Effector memory CD4-positive, alpha-beta T cell (primary cell): ENCODE measurements at places on chromosomes 16 and 17.
A peak's percentile ranks its signal among the peaks of the same experiment; 100 is the strongest.

DNA sequence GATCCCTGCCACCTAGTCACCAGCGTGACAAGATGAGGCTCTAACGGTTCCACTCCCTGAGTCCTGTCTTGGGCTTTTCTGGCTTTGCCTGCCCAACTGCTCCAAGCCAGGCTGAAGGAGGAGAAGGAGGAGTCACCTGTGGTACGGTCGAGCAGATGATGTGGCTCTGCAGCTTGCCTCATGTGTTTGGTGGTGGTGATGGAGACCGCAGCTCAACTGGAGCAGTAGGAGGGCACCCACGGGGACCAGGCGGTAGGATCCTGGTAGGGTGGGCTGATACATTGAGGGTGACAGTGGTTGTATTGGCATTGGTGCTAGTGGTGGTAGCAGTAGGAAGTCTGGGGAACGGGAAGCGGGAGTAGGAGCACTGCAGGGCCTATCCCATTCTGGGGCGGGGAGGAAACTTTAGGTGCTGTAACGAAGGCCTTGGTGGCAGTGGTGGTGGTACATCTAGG lies 202.8 kb upstream of the WSB1 start:
- DNase-seq = no peak

GRCh38 chr17:32158870-32159585 lies 16.7 kb downstream of the RHOT1 start:
- DNase-seq = no peak

DNA sequence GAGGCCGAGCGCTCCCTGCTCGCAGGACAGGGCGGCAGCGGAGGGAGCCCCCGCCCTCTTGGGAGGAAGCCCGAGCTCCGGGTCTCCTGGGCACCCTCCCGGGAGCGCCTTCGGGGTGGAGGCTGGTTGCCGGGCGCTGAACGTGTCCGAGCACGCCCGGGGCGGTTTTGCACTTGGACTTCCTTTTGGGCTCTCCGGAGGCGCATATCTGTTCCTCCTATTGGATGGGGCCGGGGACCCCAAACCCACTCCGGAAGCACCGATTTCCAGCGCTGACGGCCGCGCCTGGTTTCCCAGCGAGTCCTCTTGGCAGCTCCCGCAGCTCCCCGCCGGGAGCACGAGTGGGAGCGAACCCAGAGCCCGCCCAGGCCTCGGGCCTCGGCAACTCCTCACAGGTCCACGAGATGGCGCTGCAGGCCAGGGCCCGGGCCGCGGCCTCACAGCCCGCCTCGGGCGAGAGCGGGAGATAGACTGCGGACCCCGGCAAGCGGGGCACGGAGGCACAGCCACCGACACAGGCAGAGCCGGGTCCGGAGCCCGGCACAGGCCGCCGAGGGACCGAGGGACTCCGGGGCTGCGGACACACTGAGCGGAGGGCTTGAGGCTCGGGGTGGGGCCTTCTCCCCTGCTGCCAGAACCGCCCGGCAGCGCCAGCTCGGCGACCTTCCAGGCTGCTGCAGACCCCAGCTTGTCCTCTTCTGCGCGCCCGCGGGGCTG lies 12.7 kb downstream of the TBX2 start:
- peak; percentile 65 for DNase-seq

GRCh38 chr16:88499292-88499691 lies 46.2 kb downstream of the ZFPM1 start:
- no peak for DNase-seq

DNA sequence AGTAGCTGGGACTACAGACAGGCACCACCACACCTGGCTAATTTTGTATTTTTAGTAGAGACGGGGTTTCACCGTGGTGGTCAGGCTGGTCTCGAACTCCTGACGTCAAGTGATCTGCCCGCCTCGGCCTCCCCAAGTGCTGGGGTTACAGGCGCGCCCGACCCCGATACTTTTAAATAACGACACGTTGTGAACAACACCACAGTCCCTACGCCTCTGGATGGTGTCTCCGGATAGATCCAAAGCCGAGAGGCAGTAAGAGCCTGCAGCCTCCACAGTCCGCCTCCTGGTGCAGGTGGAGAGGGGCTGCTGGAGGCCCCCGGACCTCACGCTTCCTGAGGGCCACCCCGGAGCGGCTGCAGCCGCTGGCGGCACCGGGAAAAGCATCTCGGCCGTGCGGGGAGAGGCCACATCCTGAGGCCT lies 741 bp upstream of the TLCD3A start:
- DNase-seq = no peak
